ENCODE measurements at places on chromosomes 12 and 14.

DNA sequence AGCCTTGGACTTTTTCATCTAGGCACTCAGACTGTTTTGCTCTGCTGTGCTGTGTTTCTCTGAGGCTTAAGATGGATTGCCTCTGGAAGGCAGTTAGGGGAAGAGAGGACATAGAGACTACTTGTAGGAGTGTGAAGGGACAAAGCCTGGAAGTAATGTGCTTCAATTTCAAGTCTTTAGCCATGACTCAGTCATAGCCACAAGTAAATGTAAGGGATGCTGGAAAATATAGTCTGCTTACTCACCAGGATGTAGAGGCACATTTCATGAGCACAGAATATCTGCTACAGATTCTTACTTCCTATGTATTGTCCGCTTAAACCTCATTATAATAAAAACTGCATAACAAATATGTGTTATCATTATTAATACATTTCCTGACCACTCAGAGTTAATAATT lies 794.3 kb upstream of the NOVA1 start:
- DNase-seq, result no peak

- DNase-seq, result no peak
Measured at GRCh38 chr12:92290350-92290695, 144.7 kb upstream of the BTG1 start.

DNA sequence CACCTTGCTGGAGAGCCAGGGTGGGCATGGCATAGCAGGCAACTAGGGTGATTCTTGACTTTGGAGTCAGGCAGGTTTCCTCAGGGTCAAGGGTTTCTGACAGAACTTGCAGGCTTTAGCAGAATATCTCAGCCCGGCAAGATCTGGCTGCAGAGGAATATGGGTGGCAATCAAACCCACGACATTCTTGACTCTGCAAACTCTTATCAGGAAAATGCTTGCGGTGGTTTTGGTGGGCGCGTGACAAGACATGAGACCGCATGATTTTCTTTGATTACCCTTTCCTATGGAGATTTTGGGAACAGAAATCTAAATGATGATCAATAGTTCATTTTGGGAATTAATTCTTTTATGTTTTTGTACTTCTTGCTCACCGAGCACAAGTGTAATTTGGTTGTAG lies 449.5 kb downstream of the VRK1 start:
- no peak for DNase-seq

DNA sequence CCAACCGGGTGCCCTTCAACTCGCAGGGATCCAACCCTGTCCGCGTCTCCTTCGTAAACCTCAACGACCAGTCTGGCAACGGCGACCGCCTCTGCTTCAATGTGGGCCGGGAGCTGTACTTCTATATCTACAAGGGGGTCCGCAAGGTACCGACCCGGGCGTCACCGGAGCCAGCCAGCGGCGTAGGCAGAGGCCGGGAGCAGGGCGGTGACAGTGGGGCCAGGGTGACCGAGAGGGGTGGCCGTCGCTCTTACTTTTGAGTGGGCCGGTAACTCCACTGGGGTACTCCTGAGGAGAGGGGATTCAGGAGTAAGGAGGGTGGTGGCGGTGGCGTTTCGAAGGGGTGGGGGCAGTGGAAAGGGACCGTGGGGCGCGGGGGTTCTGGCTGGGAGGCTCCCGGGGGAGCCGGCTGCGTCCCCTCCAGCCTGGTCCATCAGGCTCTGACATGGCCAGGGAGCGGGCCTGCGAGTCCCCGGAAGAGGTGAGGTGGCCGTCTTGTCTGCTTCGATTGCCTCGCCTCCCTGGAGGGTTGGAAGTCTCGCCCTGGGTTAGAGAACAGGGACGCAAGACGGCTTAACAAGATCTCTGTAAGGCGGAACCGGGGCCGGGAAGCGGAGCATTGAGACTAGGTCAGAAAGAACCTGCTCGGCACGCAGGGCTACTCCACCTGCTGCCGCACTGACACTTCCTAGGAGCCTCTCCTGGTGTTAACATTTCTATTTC lies 491 bp downstream of the WDR20 start:
- peak; percentile 19 for DNase-seq

DNA sequence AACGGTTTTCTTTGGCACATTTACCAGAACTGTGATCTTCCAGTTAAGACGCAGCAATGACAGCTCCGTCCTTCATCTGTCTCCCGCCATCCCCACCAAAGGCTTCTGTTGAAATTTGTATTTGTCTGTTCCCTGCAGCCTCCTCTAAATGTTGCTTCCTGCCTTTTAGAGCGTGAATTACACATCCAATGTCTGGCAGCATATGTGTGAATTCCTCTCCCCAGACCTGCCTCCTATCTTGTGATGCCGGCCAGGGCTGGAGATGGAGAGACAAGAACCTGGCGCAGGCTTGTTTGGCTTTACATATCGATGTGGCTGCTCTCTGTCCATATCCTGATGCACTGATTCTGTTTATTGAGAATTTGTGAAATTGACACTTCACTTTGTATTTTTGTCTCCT lies 738.4 kb upstream of the TMEM132C start:
- DNase-seq, result no peak

DNA sequence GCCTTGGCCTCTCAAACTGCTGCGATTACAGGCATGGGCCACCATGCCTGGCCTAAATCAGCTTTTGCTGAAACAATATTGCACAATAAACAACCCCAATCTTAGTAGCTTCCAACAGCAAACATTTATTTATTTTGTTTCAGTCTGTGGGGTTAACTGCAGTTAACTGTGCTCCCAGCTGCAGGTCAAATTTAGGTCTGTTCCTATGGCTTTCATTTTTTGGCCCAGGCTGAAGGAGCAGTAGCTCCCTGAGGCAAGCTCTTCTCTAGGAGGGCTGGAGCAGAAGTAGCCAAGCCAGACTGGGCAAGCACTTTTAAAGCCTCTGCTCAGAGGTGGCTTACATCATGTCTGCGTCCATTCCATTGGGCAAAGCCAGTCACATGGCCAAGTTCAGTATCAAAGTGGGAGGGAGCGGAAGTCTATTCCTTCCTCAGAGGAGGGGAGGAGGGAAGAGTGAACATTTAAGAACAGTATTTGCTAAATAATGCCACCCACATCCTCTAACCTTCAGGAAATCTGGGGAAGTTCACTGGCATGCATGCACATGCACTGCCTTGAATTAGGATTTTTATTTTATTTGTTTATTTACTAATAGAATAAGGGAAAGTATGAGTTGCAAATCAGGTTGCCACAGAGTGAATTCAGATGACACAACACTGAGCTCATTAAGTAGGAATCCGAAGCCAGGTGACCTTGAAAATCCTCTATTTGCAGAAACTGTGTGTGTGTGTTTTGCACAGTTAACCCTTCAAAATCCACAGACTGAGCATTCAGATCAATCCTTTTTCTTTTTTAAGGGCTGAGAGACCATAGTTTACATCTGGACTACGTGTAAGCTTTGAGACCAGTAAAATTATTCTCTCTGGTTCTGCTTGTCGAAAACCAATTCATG lies 122.0 kb upstream of the SEL1L start:
- DNase-seq, result no peak
